ENCODE measurements at places on chromosomes 2 and 18.

DNA sequence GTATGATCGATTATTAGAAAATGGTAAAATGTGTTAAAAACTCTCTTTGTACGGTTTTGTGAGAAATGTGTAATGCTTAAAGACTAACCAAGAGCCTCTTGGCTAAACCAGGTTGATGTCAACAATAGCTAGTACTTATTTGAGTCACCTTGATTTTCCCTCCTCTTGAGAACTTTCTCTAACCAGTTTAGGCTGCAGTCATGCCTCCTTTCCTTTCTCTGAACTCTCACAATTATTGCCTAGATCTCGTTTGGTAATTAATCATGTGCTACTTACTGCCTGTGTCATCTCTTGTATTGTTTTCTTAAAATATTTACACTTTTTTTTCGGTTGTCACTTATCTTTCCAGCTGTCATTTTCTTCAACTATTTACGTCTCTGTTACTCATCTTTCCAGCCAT, 1.1 kb upstream of the EPC2 start:
- DNase-seq = no peak

DNA sequence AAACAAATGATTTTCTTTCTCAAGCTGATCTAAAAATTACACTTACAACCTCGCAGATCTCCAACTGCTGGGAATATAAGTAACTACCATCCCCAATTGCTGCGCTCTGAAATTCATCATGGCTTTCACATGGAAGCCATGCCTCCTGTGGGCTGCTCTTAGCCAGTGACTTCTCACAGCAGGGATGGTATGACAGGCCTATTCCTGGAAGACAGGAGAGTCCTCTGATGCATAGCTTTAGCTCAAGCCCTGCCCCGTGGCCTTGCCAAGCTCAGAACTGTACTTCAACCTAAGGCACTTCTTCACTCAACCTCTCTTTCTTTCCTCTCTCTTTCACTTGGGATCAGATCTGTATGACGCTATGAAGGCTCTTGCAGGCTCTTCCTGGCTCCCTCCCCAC, 12.6 kb upstream of the ELAC1 start:
- DNase-seq = no peak

DNA sequence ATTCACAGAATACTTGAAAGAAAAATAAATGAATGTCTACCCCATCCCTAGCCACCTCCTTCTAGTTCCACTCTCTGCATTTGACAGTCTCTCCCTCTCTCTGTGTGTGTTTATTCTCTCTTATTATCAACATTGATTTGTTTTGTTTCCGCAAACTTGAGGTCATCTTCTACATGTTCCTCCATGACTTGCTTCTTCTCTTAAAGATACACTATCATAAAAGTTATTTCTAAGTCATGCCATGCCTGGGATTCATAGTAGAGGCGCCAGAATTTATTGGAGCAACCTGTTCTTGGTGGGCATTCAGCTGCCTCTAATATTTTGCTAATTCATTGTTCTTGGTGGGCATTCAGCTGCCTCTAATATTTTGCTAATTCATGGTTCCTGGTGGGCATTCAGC, 58.9 kb upstream of the SMAD7 start:
- no peak for DNase-seq

DNA sequence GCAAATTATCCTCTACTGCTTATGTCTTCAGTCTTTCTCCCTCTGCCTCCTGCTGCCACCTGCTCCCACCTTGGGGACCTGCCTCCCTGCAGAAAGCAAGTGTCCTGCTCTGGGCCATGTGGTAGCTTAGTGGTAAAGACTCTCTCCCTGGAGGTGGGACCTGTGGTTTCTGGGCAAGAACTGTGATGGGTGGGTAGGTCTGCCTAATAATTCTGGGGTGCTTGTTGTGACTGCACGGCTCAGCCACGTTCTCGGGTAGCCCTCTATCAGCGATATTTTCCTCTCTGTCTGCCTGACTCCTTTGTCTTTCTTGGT, 16.4 kb upstream of the CD28 start:
- no peak for DNase-seq

GRCh38 chr2:5690718-5691220, 1.4 kb upstream of the SOX11 start:
- DNase-seq = no peak

- DNase-seq = no peak
Measured at GRCh38 chr2:16139663-16140615, 199.6 kb downstream of the MYCN start.

DNA sequence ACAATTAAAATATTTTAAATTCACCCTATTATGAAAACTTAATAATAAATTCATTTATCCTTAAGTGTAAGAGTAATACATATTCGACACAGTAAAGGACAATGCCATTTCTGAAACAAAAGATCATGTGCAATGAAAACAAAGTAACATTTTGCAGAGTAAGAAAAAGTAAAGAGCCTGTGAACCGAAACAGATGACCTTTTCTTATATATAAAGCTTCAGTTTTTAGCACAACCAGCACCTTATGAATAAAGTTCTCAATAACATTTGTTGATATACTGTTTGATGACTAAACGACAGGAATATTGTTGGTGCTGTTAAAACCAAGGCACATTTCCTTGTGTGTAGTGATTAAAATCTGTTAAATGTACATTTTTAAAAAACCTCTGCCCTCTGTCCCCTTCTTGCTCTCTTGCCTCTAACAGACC, 1.5 kb downstream of the PELI1 start:
- DNase-seq = no peak

DNA sequence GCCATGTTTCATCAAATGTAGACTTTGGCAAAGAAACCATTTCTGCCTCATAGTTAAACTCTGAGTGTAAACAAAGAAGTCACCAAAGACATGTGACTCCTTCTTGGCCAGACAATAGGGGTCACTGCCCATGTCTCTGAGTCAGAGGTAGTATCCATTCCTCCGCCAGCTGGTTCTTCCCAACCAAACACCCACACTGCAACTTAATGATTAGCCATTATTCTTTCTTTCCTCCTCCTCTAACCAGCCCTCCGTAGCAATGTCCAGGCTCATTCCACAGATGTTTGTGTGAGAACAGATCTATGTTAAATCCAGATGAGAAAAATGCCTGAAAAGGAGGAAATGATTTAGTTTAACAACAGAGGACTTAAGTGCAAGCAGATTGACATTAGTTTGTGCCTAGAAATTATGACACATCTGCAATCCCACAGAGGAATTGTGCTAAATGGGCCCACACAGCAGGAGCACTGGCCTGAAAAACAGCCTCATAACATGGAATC, 127.9 kb upstream of the SH3BP4 start:
- peak; percentile 95 for DNase-seq

- no peak for DNase-seq
Measured at GRCh38 chr18:80200932-80201672, 46.2 kb downstream of the PARD6G start.

GRCh38 chr2:65800998-65801397, 368.6 kb upstream of the SPRED2 start:
- DNase-seq = peak; percentile 0

- no peak for DNase-seq
Measured at GRCh38 chr2:128986026-128986715, 667.5 kb upstream of the HS6ST1 start.
